ENCODE measurements at places on chromosomes 5 and 9.

DNA sequence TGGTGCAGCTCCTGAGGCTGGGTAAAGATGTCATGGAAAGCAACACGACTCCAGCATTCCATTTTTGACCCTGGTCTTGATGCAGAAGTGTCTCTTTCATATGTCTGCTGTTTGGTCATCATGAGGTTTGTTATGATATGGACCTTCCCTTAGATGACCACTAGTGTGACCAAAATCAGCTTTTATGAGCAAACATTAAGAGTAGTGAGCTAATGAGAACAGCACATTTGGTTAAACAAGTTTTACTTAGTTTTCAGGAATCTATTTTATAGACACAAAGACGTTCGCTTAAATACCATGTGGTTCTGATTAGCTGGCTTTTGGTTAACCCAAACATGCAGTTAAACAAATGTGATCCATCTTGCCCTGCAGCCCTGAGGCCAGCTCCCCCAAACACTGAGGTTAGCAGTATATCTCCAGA lies 56.7 kb upstream of the ACTBL2 start:
- no peak for DNase-seq

GRCh38 chr9:132997591-132997990 lies 19.1 kb downstream of the GFI1B start:
- DNase-seq, result no peak

DNA sequence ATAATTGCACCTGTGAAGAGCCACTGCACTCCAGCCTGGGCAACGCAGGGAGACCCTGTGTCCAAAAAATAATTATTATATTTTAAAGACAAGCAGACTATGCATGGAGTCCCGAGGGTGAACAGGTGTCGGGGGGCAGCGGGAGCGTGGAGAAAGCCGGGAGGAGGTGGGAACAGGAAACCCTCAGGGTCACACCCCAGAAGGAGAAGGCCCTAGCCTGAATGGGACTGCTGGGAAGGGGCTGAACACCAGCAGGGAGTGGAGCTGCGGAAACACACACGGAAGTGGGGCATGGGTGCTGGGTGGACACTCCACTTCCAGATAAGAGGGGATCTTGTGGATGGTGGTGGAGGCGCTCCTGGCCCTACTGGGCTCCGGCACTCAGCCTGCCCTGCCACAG lies 12.8 kb downstream of the SURF6 start:
- DNase-seq, result no peak

DNA sequence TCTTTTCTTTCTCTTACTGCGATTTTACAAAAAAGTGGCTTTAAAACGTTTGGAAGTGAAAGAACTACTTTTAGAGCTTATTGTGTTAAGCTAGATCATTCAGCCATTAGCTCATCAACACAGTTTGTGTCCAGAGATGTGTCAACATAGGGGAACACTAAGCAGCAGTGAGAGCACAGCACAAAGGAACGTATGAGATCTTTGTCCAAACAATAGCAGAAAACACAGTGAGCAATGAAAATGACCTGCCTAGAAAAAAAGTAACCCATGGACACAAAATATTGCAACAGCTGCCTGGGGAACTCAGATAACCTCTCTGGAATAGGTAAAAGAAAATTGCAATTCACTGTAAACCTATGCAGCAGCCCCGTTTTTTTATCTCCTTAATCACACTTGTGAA lies 372.5 kb downstream of the ARHGEF28 start:
- no peak for DNase-seq

- no peak for DNase-seq
These were observed 277.4 kb downstream of the TLE1 start for GRCh38 chr9:81411961-81412360.

DNA sequence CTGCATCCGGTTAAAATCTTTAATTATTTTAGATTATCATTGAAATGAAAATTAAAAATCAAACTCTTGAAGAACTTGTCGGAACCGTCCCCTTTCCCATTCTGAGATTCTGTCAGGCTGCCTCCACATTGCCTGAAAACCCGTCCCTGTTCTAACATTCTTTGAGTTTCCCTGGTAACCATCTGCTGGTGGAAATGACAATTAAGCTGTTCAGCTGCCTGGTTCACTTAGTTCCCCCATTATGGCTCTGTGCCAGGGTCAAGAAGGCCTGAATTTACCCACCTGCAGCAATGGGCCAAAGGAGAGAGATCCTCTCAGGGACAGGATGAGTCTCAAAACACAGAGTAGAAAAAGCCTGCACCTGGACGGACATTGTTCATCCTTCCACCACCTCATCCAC lies 11.8 kb upstream of the TCOF1 start:
- DNase-seq, result no peak

DNA sequence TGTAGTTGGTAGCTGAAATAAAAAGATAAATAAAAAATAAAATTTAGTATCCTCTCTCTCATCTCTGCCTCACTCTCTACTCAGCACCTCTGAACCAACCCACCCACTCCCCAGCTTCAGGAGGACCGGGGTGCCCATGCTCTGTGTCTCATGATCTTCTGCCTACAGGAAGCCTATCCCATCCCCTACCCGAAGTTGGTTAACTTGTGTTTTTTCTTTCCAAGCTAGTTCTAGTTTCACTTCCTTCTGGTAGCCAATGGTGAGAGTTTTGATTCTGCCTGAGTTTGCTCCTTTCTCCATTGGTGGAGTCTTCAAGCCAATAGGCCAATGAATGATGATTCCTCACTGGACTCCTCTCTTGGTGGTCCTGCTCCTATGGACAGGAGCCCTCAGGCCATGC lies 32.1 kb downstream of the SNX24 start:
- DNase-seq, result no peak

GRCh38 chr5:14313986-14314690 lies 171.0 kb downstream of the TRIO start:
- no peak for DNase-seq

DNA sequence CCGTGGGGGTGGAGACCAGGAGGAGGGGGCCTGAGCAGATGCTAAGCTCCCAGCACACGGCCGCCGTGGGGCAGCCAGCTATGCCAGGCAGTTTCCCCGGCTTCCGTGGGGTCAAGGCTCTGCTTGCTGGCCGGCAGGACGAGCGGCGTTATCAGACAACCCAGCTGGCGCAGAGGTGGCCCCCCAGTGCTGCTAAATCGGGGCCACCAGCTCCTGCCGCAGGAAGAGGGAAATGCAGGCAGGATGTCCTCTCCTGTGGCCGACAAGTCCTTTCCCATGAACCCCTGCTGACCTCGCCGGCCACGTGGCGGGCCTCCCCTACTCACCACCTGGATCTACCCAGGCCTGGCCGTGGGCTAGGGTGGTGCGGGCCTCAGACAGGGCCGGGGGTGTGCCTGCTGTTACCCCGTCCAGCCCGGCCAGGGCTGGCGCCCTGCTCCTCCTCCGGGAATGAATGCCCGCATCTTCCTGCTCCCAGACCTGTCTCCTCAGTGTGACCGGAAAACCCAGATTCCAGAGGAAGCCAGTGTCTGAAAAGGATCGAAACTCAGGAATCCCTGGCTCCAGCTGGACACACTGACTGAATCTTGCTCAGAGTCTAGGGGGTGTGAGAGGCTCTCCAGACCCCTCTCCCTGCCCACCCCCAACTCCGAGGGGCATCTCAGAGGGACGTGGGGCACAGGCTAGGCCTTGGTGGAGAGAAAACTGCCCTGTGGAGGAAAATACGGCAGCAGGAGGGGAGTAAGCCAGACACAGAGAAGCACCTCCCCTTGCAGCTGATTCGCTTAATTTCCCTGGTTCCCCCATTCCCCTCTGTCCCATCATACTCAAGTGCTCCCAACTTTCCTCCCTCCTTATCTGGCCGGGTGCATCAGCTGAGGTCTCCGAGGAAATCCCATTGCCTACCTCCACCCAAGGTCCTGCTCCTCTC lies 3.9 kb downstream of the FLT4 start:
- DNase-seq, result no peak

DNA sequence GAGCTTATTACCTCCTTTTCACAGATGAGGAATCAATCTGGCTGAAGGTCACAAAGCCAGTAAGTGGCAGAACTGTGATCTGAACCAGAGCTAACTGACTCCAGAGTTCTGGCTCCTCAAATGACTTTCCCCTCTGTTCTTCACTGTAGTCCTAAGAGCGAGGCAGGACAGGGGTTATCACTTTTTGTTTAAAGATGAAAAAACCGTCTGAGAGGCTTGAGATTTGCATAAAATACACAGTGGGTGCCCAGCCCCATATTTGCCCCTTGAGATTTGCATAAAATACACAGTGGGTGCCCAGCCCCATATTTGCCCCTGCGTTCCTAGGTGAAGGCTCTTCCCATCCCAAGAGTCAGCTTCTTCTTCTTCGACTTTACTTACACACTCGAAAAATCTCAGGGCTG lies 667 bp downstream of the FBXO10 start:
- DNase-seq, result no peak

DNA sequence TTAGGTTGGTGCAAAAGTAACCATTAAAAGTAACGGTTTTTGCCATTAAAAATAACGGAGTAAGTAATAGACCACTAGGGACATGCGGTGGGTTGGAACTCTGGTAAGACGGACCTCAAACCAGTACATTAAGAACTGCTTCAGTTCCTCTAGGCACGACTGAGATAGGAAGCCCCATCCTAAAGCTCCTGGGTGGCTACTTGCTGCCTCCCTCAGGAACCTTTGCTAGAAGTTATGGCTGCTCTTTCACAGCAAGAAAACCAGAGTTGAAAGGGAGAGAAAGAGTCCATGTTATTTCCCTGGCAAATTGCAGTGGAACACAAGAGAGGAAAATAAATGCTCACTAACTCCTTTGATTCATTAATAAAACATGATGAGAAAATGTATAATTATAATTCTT lies 47.6 kb downstream of the MCTP1 start:
- no peak for DNase-seq

GRCh38 chr5:138369261-138369660 lies 16.8 kb downstream of the KDM3B start:
- DNase-seq, result no peak

GRCh38 chr9:87894998-87895625 lies 12.4 kb downstream of the SPATA31E1 start:
- no peak for DNase-seq

- DNase-seq, result no peak
These were observed 11.6 kb downstream of the PTCH1 start for GRCh38 chr9:95505072-95505716.

DNA sequence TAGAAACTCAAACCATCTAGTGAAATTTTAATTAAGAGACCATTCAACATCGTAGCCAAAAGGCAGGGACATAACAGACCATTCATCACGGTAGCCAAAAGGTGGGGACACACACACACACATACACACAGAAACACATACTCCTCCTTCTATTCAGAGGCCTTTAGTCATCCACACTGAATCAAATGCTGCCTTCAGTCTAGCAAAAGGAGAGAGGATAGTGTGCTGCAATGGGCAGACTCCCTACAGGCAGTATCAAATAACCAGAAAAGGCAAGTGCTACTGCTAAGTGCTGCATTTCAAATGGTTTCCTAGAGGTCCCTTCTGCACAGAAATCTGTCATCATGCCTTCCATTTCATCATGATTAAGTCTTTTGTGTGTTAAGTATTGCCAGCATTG lies 303.9 kb downstream of the TRIM32 start:
- DNase-seq, result no peak

GRCh38 chr9:75429531-75430475 lies 341.5 kb downstream of the OSTF1 start:
- no peak for DNase-seq

All from ELF-1 (cell line).